ENCODE measurements at places on chromosomes 3 and 15.

- no peak for DNase-seq
Observed at GRCh38 chr15:35698966-35699575, 153.1 kb upstream of the DPH6 start.

DNA sequence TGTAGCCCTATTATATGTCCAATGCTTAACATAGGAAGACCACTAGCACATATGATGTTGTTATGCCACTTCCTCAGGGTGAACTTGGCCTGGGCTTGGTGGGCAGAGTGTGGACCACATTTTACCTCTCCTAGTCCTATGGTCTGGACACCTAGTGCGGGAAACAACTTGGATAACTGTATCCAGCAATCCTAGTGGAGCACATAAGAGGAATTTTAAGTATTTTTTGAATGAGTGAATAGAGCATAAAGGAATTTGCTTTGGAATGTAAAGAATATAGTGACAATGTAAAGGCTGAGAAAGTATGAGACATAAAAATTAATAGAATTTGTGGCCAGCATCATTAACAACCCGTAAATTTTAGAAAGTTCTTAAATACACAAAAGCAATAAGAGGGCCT is 528.9 kb downstream of the IGSF11 start:
- no peak for DNase-seq

- DNase-seq: no peak
Observed at GRCh38 chr3:129501630-129502029, 26.8 kb upstream of the RHO start.

- peak; percentile 17 for DNase-seq
Observed at GRCh38 chr3:45693941-45694521, 4.8 kb downstream of the SACM1L start.

GRCh38 chr15:89623165-89623564 is 32.1 kb downstream of the KIF7 start:
- DNase-seq: no peak

- DNase-seq: no peak
Observed at GRCh38 chr3:10775259-10775658, 40.8 kb upstream of the SLC6A11 start.

- DNase-seq: no peak
Observed at GRCh38 chr3:13479332-13479581, 849 bp upstream of the HDAC11 start.

GRCh38 chr15:52137432-52138357 is 25.1 kb upstream of the BCL2L10 start:
- peak; percentile 94 for DNase-seq

- no peak for DNase-seq
Observed at GRCh38 chr15:42849836-42850235, 70.7 kb downstream of the TTBK2 start.

DNA sequence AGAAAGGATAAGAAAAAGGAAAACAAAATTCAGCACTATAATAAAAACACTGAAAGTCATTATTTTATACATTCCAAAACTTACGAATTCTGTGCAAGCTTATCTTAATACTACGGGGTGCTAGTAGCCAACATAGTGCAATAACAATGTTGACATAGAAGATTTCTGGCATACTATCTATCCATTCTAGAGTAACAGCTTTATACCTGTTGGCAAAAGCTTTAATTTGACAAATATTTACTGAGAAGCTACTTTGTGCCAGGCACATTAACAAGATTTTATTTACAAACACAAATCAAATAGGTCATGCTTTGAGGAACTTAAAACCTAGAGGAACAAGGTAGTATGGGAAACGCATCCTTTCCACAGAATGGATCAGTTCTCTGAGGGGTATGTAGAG is 1.1 kb downstream of the ACKR4 start:
- DNase-seq: no peak

DNA sequence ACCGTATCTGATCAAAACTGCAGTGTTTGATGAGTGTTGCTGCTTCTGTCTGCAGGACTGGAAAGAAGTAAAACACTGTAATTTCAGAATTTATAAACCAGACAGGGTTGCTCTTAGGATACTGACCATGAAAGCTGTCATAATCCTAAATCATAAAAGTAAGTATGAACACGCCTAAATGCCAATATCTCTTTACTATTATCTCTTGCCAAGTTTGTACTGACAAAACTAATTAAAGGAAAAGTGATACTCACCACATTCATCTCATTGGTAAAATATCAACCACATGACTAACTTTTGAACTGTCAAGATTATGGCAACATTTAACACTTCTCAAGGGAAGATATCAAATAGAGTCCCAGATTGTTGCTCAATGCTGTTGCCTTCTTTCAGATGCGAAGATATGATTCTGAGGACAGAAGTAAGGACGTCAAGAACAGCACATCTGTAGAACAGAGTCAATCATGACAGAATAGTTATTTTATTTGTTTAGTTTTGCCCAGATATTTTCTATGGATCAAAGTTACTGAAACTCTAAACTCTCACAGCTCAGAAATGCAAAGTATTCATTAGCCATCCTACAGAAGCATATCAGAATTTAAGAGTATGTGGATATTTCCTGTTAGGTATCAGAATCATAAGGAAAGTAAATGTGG is 61.4 kb upstream of the COL8A1 start:
- no peak for DNase-seq

DNA sequence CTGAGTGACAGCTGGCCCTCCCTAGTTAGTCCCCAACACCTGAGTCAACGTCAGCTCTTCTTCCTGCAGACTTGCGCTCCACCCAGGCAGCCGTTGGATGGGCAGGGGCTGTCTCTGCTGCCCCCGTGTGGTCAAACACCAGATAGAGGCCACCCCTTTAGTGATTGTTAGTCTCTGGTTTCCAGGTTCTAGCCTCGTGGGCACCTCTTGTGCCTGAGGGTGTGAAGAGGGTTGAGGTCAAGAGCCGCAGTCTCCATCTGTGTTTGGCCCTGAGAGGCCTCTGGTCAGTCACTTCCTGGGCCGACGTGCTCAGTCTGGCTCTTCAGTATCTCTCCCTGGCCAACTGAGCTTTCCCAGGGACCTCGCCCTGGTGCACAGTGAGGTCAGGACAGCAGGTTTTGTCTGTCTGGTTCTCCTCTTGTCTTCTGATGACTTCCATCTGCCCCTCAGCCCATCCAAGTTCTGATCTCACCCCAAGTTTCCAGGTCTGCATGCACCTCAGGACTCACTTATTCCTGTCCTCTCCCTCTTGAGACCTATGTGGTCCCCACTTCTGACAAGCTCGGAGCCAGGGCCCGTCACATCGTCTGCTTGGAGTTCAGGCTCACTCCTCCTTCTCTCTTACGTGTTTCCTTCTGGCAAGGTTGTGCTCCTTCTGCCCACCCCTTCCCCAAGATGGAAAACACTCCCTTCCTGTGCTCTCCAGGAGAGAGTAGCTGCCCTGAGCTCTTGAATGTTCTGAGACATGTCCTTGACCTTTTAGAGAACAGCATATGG is 20.9 kb downstream of the CD276 start:
- DNase-seq: no peak

DNA sequence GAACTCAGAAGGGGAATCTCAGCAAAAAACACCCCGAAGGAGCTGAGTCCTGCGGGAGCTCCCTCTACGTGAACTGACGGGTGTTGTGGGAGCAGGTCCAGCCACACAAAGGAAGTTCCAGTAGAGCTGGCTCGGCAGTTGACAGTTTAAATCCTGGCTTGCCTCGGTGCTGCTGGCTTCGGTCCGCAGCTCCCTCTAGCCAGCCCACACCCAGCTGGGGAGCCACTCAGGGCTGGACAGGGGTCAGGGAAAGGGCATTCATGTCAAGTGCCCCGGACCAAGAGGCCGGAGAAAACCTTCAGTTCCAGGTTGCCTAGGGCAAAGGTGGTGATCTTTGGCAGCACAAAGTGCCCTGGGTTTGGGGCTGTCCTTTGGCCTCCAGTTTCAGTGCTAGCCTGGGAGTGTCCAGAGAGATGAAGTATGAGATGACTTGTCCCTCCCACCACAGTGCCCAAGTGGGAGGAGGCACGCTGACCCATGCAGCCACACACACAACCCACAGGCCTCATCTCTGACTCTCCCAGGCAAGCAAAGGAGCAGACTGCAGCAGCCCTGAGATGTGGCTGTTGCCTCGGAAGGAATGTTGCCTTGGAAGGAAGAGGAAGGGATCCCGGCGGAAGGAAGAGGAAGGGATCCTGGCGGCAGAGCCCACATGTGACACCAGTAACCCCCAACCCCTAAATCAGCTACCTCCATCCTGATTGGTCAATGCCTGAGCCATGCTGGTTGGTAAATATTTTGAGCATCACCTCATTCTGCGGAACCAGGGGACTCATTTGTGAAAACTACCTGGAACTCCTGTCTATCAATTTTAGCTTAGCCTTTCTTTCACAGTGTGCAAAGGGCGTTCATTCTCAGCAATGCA is 13.9 kb upstream of the ANPEP start:
- no peak for DNase-seq

DNA sequence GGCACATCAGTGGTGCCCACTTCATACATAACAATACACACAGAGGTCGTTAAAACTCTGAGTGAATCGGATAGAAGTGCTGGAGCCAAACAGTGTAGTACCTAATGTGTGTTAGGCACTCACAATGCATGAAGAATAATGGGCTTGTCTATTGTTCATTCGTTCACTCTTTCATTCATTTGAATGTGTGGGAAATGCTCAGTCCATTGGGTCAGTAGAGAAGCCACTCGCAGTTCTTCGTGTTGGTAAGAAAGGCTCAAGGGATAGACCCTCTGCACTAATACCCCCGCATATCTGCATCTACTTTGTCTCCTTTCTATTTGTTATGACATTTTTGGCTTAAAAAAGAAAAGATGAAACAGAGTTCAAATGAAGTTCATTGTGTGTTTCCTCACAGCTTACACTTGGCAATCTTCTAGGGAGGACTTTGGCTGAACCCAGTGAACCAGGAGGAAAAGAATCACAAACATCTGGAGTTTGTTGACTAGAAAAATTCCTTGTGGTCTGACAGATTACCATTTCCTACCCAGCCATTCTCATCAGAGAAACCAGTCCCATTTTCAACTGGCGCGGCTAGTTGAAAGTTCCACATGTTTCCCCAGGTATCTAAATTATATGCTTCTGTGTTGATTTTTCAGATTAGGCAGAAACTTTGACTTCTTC is 32.8 kb upstream of the MFSD1 start:
- DNase-seq: no peak

DNA sequence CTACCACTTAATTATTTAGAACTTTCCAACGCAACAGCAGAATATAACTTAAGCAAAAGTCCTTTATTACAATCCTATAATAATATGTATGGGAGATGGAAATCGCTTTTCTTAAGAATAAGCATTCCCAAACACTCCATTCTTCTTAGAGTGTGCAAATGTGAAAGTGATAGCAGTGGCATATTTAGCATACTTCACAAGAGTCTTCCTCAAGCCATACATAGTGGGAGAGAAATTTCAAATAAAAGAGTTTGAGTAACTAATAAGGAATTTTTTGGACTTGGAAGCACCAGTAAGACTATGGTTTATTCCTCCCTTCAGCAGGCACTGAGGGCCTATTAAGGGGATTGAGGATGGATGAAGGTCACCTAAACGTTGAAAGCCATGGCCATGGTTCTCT is 22.1 kb upstream of the BNC1 start:
- DNase-seq: no peak

DNA sequence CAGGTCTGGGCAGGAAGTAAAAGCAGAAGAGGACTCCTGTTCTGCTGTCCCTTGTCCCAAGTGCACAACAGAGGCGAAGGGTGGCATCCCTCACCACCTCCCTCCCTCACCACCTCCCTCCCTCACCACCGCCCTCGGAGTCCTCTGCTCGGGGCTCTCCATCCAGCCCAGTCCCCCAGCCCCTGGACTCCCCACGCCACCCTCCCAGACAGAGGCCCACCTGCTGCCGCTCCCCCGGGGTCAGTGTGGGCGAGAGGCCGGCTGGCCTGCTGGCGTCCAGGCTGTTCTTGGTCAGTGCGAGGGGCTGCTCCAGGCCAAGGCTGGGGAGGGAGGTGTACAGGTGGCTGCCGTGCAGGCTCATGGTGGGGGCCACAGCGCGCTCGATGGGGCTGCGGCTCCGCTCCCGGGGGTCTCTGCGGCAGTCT is 79.1 kb downstream of the VGLL4 start:
- DNase-seq: no peak

GRCh38 chr15:58294681-58295254 is 137.0 kb upstream of the LIPC start:
- DNase-seq: no peak

DNA sequence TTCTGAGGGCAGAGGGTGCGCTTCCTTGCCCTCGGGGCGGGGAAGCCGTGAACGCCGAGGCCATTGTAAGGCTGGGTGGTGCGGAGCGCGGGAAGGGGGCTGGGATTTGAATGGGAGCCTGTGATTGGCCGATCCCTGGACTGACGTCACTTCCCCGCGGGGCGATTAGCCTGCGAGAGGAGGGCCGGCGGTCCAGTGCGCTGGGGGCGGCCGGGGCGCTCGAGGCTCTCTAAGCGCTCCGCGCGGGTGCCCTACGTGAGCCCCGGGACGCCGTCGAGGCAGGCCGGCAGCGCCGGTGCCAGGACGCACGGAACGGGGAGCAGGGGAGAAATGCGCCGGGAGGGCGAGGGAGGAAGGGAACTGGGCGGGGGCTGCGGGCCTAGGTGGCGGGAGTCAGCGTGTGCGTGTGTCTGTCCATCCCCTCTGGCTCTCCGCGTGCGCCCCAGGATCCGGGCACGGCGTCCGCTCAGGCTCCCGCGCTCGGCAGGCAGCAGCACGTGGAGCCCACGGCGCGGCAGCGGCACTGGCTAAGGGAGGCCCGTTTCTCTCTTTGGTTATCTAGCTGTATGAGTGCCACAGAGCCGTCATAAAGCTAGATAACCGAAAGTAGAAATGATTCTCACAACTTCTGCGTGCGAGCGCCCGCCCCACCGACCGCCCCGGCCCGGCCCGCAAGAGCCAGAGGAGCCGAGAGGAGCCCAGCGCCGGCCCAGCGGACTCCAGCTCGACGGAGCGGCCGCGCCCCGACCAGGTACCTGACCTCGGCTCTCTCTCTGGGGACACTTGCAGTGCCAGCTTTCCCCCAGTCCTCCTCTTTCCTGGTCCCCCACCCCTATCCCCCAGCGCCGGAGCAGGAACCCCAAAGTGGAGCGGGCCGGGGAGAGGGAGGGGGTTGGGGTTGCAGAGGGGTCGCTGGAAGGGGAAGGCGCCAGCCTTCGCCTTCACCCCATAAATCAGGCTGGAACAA is 33.1 kb upstream of the POLG start:
- DNase-seq: no peak

All from GF-D8 (cell line).